Stimulated activated CD4-positive, alpha-beta T cell treated with anti-CD3 and anti-CD28 coated beads, Interleukin-1b, Interleukin-23, amount 100 ng/mL, for 1 hour (primary cell): ENCODE measurements at places on chromosomes 3 and 15.

- DNase-seq = no peak
These were observed 141.7 kb downstream of the FBLN2 start for GRCh38 chr3:13690636-13691035.

GRCh38 chr15:69786136-69786701, 311.5 kb downstream of the TLE3 start:
- no peak for DNase-seq

- DNase-seq = no peak
These were observed 273.8 kb upstream of the RGMA start for GRCh38 chr15:93362821-93363220.

DNA sequence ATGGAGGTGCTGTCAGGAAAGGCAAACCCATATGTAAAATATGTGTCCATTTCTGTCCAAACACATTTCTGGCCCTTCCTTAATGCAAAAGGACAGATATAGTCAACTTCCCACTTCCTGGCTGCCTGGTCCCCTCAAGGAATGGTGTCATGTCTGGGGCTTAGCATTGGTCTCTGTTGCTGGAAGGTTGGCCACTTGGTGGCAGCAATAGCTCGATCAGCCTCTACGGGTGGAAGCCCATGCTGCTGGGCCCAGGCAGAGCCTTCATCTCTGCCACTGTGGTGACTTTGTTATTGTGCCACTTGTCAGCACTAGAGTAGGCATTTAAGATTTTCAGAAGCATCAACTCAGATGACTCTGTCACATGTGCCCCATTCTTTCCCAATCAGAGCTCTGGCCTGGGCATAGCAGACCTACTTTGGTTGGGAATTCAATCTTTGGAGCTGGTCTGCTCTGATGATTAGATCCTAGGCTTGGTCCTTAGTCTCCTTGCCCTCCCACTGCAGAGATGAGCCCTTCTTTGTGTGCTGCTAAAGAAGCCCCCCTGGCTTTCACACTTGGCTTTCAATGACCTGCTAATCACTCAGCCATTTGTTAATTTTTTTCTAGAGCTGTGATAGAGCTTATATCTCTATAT, 51.0 kb upstream of the SPSB4 start:
- no peak for DNase-seq

DNA sequence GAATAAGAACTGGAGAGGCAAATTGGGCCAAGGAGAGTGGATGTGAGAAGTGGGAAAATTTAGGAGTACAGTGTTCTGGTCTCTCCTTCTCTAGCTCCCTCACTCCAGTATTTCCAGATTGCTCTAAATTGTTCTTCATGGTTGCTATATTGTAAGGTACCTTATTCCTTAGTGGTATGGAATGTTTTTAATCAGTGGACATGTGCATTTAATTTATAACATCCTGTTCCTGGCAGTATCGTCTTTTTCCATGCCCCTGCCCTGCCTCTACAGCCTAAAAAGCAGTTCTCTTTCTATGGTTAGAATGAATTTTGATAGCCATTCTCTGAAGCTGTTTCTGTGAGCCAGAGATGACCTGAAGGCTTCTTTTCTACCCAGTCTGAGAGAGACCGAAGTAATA, 180.5 kb downstream of the TCF12 start:
- no peak for DNase-seq

DNA sequence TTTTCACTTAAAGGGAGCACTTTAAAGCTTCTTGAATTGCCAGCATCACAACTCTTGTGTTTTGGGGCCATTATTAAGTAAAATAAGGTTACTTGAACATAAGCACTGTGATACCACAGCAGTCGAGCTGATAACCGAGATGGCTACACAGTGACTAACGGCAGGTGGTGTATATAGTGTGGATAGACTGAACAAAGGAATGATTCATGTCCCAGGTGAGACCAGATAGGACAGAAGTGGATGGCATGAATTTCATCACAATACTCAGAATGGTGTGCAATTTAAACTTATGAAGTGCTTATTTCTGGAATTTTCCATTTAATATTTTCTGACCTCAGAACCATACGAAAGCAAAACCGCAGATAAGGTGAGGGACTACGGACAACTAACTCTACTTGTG, 40.2 kb downstream of the PBRM1 start:
- DNase-seq = no peak

GRCh38 chr15:94416820-94417219, 185.5 kb downstream of the MCTP2 start:
- DNase-seq = no peak

DNA sequence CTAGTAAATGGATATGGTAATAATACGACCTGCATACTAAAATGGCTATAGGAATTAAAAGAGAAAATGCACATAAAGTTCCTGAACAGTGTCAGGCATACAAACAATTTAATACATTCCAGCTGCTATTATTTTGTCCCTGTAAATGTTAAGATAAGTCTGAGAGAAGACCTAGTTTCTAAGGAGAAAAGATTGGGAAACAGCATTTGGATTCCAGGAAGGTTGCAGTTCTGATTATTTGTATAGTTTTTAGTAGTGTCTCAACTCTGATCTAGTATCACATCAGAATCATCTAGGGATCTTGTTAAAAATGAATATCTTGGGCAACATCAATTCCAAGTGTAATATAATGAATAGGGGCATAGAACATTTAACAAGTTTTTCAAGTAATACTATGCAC, 905.7 kb downstream of the NSUN3 start:
- DNase-seq = no peak

DNA sequence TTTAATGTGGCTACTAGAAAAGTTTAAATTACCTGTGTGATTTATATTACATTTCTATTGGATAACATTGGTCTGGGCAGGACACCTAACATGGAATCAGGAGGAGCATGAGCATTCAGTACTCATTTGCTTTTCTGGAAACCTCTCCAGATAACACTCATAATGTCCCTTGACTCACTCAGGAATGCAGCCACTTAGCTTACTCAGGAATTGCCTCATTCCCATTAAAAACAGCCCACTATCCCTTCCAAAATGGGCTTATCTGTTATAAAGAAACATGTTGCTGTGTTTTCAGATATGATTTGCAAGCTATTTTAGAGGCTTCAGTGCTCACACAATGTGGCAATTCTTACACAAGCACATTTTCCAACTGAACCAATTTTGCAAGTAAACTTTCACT, 17.1 kb downstream of the GBE1 start:
- no peak for DNase-seq

DNA sequence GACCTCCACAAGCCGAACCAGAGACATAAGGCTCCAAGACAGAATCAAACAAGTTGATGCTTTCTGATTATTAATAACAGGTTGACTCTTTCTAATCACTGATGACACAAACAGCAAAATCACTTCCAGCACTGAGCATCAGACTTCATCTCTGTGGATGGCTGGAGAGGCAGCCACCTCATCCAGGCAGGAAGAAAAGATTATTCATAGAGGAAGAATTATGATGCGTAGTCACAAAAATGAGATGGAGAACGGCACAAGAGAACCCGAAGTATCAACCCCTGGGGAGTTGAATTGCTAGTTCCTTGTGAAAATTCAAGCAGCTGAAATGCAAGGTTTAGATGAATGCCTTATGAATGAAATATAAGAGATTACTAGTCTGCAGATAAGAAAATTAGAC, 49.9 kb upstream of the LMCD1 start:
- no peak for DNase-seq

DNA sequence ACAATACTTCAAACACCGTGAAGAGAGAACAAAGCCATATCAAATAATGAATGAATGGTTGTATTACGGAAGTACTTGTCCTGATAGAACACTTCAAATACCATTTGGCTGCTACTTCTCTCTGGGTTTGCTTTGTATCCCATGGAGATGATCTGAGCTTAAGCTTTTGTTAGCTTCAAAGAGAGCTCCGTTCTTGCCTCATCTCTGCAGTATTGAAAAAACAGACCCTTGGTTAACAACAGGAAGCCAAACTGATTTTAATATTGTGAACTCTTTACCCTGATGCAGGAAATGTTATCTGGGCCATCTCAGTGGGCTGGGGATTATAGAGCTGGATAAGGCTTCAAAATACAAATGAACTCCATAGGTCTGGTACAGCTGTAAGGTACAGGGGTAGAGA, 101.0 kb downstream of the CHL1 start:
- no peak for DNase-seq

DNA sequence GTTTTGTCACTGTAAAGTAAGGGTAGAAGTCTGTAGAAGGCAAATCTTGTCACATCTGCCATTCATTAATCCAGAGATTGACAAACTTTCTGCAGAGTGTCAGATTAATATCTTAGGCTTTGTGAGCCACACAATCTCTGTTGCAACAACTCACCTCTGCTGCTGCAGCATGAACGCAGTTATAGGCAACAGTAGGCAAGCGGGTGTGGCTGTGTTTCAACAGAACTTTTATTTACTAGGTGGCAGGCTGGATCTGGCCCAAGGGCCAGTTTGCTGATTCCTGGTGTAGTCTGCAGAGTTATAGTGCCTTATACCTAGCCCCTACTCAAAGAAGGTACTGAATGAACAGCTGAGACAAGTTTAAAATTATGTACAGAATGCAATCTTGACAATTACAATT, 396.7 kb downstream of the FOXP1 start:
- DNase-seq = no peak

DNA sequence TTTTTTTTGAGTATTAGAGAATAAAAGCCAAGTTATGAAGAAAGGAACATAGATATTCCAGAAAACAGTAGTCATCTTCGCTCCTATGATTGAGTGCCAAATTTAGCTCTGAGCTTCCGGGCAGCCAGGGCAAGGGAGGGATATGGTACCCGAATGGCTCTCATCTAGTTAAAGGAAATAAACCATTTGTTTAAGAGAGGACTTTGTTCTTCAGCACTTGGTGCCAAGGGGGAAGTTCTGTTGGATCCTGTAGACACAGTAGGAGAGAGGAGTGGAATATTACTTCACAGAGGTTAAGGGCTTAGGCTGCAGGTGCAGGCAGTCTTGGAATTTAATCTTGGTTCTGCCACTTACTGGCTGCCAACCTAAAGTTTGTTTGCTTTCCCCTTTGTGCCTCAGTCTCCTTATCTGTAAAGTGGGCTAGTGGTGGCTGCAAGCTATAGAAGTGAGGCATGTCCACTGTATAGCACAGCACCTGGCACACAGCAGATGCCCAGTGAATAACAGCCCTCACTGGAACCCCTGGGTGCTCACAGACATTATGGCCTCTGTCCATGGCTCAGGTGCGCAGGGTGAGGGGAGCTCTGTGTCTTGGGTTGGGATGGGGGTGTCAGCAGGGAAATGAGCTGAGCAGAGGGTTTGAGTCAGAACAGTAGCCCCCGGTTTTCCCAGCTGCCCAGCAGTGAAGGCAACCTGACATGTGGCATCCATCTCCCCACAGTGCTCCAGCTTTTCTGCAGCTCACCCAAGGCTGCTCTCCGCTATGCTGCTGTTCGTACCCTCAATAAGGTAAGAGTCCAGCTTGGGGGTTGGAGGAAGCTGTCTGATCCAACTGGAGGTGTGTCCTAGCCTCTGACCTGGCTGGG, 10.4 kb downstream of the COPG1 start:
- no peak for DNase-seq
